ENCODE measurements at places on chromosomes 4 and X. TPM values are rescaled to one million over a fixed set of nuclear protein-coding genes. Genes with fewer than 3 reads are reported as not detected.

Gene MAGEA11
- not detected for polyA plus RNA-seq

Gene APLN
- polyA plus RNA-seq = not detected

Gene PRSS12
- polyA plus RNA-seq = not detected

Gene KLHL13
- 1.8 TPM for polyA plus RNA-seq

Gene NAP1L2
- polyA plus RNA-seq = 2.9 TPM

Gene PCYT1B
- not detected for polyA plus RNA-seq

Gene TMSB15A
- not detected for polyA plus RNA-seq

Gene NAP1L5
- polyA plus RNA-seq = 1.5 TPM

Gene SLC9A6
- polyA plus RNA-seq = 16.0 TPM

Gene RNF212
- polyA plus RNA-seq = 6.7 TPM

Gene PRDM5
- polyA plus RNA-seq = 0.15 TPM

Gene SFRP2
- polyA plus RNA-seq = not detected

Gene CTAG1A
- not detected for polyA plus RNA-seq

Gene ARSJ
- 0.17 TPM for polyA plus RNA-seq

Gene RHOXF2
- polyA plus RNA-seq = not detected

Gene CFAP99
- polyA plus RNA-seq = not detected

Gene SLC39A8
- 27.6 TPM for polyA plus RNA-seq

Gene RTL9
- not detected for polyA plus RNA-seq

Gene XAGE1A
- not detected for polyA plus RNA-seq

Gene NPY1R
- not detected for polyA plus RNA-seq

Gene FHIP1A
- not detected for polyA plus RNA-seq

Gene P2RY8
- polyA plus RNA-seq = 277 TPM

Gene TNIP3
- 0.30 TPM for polyA plus RNA-seq

Gene TMPRSS11F
- polyA plus RNA-seq = not detected

Gene WDFY3
- not detected for polyA plus RNA-seq

Gene MEPE
- not detected for polyA plus RNA-seq

Gene TXK
- polyA plus RNA-seq = 56.6 TPM

Gene BRS3
- polyA plus RNA-seq = not detected

Gene FATE1
- not detected for polyA plus RNA-seq

Measured in naive thymus-derived CD4-positive, alpha-beta T cell (primary cell).